NCI-H510A (cell line): ENCODE measurements at places on chromosomes 1 and 21.

DNA sequence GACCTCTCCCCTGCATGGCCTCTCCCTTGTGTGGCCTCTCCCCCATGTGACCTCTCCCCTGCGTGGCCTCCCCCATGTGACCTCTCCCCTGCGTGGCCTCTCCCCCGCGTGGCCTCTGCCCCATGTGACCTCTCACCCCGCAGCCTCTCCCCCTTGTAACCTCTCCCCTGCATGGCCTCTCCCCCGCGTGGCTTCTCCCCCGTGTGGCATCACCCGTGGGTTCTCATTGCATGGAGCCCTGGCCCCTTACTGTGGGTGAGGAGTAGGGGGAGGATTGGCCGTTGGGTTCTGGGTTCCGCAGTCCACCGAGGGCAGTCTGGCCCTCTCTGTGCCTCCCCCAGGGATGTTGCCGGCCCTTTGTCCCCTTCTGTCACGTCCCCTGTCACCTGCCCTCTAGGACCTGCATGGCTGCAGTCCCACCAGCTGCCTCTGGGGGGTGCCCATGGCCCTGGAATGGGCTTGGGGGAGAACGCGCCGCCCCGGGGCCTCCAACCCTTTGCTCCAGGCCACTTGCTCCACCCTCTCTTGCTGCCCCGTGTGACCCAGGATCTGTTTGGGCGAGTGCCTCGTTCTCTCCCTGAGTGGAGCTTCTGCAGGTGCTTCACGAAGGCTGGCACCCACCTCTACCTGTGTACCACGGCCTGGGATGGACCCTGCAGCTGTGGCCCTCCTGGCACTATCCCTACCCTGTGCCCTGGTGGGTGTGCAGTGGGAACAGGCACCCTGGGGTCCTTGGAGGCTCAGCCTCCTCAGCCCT is 21.3 kb downstream of the RRP1 start:
- peak; percentile 53 for DNase-seq

GRCh38 chr1:43152866-43153265 is 19.2 kb downstream of the EBNA1BP2 start:
- DNase-seq: peak; percentile 47

GRCh38 chr1:46569884-46570725 is 18.7 kb upstream of the KNCN start:
- no peak for DNase-seq

GRCh38 chr1:190193508-190194115 is 284.1 kb downstream of the BRINP3 start:
- DNase-seq: no peak

- DNase-seq: peak; percentile 68
Observed at GRCh38 chr1:39344394-39345154, 140.1 kb downstream of the MACF1 start.

DNA sequence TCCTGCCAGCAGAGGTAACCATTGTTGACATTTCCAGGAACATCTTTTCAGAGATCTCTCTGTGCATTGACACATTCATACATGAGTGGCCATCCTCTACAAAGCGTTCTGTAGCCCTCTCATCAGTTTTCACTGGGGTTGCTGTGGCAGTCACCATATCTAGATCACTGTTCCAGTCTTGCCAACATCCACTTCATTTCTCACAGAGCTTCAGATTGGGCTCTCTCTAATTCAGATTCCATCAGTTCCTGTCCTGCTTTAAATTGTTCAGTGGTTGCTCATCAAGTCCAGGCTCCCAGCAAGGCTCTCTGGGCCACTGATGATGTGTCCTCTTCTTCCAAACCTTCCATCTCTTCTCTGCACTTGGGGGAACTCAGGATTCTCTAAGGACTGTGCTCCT is 173.7 kb downstream of the KCNJ6 start:
- no peak for DNase-seq

DNA sequence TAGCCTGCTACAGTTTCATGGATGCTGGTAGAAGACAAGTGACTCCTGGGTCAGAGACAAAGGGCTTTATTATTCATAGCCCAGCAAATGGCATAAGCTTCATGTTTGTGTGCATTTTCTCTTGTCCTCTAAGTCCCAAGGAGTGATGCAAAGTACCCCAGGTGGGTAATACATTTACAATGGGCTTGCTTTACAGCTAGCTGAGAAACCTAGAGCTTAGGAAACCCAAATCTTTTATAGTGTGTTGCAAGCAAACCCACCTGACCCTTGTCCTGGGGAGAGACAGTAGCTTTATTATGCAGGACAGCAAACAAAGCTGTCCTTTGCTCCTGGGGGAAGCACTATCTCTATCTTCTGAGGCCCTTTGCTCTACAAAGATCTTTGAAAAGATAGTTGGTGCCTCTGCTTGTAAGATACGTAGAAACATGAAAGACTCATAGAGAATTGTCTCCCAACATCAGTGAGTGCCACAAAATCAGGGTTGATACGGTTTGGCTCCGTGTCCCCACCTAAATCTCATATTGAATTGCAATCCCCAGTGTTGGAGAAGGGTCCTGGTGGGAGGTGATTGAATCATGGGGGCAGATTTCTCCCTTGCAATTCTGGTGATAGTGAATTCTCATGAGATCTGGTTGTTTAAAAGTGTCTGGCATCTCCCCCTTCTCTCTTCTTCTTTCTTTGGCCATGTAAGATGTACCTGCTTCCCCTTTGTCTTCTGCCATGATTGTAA is 315.8 kb upstream of the USP24 start:
- DNase-seq: no peak

GRCh38 chr1:31218705-31219104 is 21.0 kb downstream of the NKAIN1 start:
- DNase-seq: no peak

GRCh38 chr1:173276922-173277800 is 70.0 kb upstream of the TNFSF4 start:
- no peak for DNase-seq

DNA sequence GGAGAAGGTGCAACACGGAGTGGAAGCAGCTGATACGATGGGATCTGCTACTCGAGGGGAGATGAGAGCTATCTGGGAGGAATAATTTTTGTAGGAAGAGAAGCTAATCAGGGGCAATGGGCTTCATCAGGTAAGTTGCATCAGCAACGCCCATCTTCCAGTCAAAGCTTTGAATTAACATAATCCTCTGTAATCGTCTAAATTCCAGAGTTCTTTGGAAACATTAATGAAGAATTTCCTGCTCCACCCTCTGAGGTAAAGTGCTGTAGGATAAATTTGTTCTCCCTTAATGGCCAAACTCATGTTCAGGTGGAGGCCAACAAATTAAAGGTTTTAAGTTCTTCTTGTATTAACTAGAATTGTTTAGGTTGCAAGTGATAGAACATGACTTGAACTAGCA is 94.0 kb upstream of the KAZN start:
- no peak for DNase-seq

- no peak for DNase-seq
Observed at GRCh38 chr1:95085376-95085775, 12.6 kb upstream of the ALG14 start.

GRCh38 chr1:71717186-71717585 is 565.2 kb downstream of the NEGR1 start:
- DNase-seq: no peak

GRCh38 chr21:24716281-24716918 is 890.9 kb downstream of the MRPL39 start:
- DNase-seq: no peak

DNA sequence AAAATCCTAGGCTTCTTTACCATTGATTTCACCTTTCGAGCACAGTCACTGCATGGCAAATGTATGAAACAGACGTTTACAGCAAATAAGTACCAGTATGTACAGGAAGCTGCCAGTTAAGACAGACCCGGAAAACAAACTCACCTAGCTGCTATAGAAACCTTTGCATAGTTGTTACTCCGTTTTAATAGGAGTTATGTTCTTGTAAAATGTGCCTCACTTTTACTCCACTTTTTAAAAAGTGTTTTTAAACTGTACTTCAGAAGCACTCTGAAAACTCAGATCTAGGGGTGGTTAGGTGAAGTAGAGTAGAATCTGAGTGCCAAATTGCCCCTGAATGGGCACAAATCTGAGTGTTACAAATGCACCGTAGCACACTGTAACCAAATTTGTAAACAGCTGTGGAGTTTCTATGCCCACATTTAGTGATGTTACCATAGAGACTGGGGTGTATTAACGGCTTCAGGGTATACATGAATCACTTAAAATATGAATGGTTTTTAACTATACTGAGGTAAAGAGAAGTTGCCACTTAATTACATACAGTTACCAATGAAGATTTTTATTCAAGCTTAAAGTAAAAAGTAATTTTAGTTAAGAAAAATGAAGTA is 30.7 kb downstream of the CNIH4 start:
- DNase-seq: no peak

DNA sequence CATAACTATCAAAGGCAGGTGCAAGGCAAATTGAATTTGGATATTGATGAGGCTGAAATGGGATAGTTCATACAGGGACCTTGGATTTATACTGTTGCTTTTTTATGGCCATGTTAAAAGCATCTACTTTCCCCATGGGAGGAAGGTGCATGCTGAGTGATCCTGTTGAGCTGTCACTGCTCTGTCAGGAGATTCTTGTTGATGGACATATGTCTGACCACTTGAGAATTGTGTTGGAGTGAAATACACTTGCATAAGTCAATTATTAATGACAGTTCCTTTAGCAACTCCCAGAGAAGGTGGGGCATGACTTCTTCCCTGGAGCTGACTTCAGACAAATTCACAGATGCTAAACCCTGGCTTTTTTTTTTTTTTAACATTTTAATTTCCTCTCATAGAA is 58.4 kb upstream of the DYNLT5 start:
- no peak for DNase-seq

GRCh38 chr1:163395790-163396189 is 74.0 kb downstream of the NUF2 start:
- no peak for DNase-seq

DNA sequence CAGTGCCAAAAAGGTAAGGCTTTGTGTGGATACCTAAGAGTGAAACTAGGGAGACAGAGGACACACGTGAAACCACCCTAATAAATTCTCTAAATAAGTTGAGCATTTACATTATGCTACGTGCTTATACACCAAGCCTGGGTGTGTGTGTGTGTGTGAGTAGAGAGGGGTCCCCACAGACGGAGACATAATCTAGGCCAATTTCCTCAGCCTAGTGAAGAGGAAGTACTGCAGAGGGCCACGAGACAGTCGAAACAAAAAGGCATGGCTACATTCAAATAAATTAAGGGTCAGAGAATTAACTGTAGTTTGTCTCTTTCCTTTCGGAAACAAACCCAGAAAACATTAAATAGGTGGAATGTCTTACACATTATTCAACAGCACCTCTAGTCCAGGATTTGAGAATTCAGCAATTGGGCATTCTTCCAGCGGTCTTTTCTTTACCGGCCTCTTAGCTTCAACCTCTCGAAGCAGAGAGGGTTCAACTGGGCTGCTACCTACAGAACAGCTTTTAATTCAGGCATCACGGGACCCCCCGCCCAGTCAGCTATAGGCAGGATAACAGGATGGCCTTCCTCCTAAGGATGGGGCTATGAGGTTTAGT is 75.0 kb downstream of the DESI2 start:
- DNase-seq: no peak

GRCh38 chr1:228885845-228886244 is 150.6 kb downstream of the RHOU start:
- DNase-seq: no peak

- DNase-seq: no peak
Observed at GRCh38 chr1:230317823-230318819, 108.0 kb downstream of the PGBD5 start.

DNA sequence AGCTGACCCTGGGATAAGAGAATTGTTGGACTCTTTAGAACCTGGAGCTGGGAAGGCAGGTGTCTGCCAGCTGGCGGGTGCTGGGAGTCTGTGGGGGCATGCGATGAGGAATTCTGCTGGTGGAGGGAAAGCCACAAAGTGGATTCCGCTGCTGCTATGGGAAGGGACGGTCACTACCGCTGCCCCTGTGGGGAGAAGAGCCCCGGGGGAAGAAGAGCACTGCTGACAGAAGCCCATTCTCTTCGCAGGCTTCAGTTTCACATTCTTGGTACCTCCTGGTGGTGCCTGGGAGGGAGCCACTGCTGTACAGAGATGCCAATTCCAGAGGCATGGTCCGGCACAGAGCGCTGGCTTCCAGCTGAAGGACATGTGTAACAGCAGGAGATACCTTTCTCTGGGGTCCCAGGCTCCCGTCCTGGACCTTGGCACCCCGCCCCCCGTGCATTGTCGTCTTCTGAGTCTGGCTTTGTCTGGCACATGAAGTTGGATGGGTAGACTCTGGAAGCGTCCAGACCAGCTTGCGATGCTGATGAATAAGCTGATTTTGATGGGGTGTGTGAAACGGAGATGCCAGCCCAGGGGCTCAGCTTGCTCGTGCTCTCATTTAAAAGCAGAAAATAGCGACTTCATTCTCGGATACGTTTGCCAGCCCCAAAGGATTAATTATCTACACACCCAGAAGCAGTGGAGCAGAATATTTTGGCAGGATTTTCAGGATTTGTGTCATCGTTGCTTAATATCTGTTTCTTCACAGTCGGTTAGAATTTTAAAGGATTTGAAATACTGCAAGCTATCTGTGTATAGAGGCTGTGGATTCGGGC is 13.2 kb downstream of the PDXK start:
- DNase-seq: no peak

DNA sequence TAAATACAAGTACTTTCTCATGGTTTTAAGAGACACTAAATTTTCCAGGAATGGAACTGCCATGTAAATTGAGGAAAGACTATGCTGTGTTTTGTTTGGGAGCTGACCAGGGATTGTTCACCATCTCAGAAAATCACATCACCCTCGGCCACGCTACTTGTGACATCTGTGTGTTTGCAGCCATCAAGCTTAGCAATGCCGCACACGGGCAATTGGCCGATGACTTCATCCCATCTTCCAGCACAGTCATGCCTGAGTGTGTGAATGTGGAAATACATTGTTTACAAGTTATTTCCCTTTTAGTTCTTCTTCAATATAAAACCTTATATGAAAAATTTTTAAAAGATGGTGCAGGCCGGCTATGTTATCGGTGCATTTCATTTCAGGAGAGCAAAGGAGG is 121.6 kb downstream of the GLIS1 start:
- no peak for DNase-seq

DNA sequence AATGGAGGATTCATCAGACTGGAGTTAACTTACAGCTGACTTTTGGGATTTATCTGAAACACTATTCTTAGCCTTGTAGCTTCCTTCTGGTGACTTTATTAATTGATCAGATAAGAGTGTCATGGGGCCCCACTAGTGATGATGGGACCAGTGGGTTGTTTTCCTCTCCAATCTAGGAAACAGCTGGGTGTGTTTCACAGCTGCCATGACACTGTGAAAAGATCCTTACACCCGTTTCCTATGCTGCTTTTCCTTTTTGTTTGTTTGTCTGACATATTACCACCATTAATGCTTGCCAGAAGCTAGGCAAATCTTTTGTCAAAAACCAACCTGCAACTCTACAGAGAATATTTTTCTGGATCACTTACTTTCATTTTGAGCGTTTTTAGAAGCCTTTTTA is 86.2 kb downstream of the ZBTB18 start:
- no peak for DNase-seq

DNA sequence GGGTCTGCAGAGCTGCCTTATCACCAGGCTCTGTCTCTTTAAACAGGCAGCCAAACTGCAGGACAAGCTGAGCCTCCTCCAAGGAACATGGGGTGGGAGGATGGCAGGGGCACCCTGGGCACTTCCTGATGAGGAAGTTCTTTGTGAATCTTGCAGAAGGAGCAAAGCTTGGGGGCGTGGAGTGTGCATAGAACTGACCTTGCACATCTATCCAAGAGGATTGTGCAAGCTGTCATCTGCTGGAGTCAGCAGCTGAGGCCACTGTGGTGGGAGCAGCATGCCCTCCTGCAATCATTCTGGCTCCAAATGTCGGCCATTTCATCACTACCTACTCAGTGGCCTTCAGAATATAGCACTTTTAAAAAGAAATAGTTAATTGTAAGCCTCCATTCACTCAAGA is 182.2 kb downstream of the AJAP1 start:
- DNase-seq: no peak
